NCI-H1694 (cell line): ENCODE measurements at places on chromosomes 5 and 9.

- DNase-seq = no peak
Measured at GRCh38 chr9:113504725-113505590, 41.4 kb downstream of the RGS3 start.

GRCh38 chr5:173472164-173472563 lies 143.9 kb upstream of the STC2 start:
- no peak for DNase-seq

GRCh38 chr9:21252721-21253547 lies 13.1 kb upstream of the IFNA14 start:
- no peak for DNase-seq

DNA sequence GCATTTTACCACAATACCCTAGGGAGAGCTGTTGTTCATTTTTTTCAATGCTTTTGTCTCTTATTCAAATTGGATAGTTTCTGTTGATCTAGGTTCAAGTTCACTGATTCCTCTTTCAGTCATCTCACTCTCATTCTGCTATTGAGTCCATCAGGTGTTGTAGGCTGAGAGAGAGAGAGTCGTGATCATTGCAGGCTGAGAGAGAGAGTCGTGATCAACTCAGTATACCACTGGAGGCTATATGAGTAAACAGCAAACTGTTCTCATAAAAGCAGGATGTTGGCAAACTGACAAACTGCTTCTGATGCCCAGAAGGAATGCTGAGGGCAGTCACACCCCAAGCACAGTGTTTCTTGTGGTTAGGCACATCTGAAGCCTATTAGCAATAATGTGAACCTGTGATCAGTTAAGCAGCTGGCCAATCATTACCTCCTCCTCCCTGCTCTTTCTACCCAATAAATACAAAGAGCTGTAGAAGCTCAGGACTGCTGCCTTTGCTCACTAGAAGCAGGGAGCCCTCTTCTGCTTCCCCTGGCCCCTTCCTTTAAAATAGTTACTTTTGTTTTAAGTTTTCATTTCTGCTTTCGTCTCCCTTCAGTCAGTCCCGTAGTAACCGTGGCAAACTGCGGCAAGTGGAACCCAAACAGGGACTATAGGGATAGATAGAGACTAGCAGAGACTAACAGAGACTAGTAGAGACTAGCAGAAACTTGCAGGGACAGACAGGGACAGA lies 476.1 kb upstream of the ACO1 start:
- no peak for DNase-seq

- no peak for DNase-seq
Measured at GRCh38 chr9:34610434-34611206, 1.3 kb downstream of the RPP25L start.

GRCh38 chr9:135279834-135280393 lies 192.4 kb downstream of the OLFM1 start:
- DNase-seq = no peak

DNA sequence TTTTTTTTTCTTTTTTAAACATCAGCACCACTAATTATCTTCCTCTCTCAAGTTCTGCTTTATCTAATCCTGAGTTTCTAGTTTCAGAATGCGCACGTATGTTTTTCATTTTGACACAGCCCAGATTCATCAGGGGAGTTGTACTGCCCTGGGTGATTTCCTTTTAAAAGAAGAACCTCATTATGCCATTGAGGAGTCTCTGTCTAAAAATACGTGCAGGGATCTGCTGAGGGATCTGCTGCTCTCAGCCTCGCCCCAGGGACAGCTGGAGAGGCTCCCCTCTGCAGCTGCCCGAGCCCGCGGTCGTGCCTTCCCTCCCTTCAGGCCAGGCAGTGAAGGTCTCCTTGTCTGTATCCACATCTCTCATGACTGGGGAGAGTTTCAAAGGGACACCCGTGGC lies 273.1 kb downstream of the ARHGEF28 start:
- no peak for DNase-seq

- no peak for DNase-seq
Measured at GRCh38 chr9:2307480-2307879, 292.3 kb downstream of the SMARCA2 start.

GRCh38 chr5:17167171-17167891 lies 50.1 kb upstream of the BASP1 start:
- DNase-seq = no peak

GRCh38 chr9:136947955-136948510 lies 3.0 kb downstream of the C8G start:
- DNase-seq = no peak

GRCh38 chr9:91163773-91164471 lies 197.8 kb downstream of the AUH start:
- no peak for DNase-seq

DNA sequence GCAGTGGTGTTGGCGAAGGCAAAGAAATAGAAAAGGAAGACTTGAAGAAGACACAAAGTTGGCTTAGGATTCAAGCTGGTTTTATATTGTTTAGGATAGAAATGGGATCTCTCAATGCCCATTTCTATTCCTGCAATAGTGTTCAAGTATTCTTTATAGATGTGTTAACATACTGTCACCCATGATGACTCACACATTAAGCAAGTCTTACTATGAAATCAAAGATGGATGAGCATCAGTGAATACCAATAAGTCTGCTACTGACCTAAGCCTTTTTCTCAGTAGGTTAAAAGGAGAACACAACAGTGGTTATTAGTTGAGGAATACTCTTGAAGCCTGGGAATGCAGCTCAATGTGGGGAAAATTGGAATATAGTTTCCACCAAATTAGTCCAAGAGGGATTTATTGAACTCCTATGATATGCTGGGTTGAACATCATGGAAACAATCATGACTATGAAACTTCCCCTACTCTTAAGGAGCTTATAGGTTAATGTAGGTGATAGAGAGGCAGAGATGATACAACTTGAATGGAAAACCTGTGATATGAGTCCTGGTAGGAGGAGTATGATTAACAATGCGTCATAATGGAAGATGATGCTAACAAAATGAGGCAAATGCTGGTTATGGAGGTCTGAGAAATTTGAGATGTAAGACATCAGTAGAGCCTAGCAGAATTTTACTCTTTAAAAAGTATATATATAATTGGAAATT lies 417.1 kb upstream of the DAP start:
- DNase-seq = no peak

DNA sequence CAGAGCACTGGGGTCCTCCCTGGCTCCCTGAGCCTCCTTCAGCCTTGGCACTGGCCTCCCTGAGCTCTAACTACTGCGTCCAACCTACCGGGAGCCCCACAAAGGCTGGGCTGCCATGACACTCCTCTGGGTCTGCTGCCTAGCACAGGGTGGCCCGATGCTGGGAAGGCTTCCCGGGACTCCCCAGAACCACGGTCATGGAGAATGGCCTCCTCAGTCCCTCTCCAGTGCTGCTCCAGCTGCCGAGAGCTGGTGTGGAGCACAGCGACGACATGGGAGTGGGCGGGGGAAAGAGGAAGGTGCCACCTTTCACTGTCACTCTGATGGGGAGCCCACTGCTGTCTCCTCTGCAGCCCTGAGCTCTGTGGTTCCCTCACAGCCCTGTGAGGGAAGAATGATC lies 61.5 kb upstream of the RNF130 start:
- DNase-seq = no peak

DNA sequence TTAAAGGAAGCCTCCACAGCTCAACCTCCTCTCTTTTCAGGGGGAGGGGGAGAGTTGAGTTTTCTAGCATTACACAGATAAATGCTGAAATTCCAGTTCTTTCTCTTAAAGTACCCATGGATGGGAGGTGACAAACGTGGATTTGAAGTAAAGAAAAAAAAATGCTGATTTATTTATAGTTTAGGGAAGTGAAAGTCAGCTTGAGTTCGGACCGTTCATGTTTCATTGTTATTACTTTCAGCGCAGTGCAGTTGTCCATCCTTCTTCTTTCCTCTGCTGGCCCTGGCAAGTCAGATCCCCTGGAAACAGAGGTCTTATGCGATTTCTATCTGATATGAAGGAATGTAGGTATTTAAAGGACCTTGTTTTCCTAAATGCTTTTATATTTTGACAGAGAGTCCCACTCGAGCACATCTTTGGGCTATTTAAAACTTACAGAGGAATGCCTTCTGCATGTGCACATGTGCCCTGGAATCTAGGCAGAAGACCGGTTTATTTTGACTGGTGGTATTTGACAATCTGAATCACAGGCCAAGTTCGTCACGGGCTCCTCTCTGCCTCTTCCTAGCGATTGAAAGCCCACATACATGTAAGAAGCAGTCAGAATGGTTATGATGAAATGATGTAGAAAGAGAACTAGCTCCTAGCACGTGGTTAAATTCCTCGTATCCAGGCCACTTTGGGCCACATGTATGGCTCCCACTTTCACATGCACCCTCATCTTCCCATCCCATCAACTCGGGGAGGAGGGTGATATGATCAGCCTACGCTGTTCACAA lies 385.2 kb upstream of the KLF4 start:
- no peak for DNase-seq

DNA sequence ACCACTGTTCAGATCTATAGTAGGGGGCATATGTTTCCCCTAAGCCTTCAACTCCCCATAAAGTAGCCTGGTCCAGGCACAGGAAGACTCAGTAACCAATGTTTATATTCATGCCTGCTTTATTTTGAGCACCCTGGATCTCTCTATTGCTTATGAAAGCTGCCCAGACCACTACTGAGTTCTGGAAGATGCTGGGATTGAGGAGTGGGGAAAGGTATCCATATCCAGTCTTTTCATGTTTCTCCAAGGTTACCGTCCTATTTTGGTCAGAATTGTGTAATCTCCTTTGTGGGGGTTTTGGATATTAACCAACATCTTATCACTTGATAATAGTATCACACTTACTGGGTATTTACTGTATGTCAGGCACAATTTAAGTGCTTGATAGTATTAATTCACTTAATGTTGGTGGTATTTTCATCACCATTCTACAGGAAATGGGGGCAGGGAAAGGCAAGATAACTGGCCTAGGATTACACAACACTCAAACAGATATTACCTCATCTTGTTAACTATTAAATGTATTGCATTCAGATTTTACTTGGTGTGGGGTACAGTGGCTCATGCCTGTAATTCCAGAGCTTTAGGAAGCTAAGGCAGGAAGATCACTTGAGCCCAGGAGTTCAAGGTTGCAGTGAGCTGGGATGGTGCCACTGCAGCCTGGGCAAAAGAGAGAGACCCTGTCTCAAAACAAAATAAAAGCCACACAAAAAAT lies 36.3 kb downstream of the RUSC2 start:
- DNase-seq = no peak

GRCh38 chr9:101087426-101087825 lies 58.9 kb downstream of the PLPPR1 start:
- no peak for DNase-seq

- no peak for DNase-seq
Measured at GRCh38 chr9:928363-929042, 48.0 kb upstream of the DMRT3 start.

- no peak for DNase-seq
Measured at GRCh38 chr5:36874465-36874864, 2.1 kb upstream of the NIPBL start.

DNA sequence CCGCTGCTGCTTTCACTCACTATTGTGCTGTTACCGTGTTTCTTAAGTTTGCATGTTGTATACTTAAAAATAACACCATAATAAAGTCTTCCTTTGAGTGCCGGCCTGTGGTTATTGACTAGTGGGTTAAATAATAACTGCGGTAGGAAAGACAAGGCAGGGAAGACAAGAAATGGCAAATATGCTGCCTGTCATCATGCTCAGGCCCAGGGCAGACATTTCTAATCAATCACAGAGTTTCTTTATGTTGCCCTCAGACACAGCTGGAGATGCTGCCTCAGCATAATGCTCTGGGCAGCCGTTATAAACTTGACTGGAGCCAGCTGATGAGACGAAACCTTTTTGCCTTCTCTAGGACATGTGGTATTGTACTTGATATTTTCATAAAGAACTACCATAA lies 215.0 kb downstream of the GAPVD1 start:
- no peak for DNase-seq

- no peak for DNase-seq
Measured at GRCh38 chr5:96257904-96258303, 175.1 kb downstream of the PCSK1 start.

DNA sequence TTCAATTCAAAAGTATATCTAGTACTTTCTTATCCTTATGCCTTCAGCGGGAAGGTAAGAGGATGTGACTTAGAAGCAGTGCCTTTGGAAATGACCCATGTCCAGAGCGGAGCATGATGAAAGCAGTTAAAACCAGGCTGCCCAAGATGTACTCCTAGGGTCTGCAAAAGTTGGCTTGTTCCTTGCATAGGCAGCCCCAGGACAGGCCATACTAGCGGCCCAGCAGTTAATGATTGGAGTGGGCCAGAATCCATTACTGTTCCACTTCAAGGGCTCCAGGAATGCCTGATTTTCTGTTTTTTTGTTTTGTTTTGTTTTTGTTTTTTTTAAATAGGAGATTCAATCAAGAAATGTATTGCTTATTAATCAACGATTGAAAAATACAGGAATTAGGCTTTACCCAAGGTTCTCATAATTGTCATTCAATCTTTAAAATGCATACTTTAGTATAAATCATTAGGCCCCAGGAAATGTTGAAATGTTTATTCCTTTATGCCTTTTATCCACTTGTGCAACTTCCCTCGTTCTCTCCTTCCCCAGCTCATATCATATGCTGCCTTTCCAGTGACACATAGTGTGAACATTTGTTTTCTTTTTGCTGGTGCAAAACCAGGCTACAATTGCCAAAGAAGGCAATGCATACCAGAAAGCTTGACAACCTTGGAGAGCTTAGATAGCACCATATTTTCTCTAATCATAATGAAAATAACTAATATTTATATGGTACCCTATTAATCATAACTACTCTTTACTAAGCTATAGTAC lies 190.8 kb downstream of the ARHGEF28 start:
- no peak for DNase-seq

DNA sequence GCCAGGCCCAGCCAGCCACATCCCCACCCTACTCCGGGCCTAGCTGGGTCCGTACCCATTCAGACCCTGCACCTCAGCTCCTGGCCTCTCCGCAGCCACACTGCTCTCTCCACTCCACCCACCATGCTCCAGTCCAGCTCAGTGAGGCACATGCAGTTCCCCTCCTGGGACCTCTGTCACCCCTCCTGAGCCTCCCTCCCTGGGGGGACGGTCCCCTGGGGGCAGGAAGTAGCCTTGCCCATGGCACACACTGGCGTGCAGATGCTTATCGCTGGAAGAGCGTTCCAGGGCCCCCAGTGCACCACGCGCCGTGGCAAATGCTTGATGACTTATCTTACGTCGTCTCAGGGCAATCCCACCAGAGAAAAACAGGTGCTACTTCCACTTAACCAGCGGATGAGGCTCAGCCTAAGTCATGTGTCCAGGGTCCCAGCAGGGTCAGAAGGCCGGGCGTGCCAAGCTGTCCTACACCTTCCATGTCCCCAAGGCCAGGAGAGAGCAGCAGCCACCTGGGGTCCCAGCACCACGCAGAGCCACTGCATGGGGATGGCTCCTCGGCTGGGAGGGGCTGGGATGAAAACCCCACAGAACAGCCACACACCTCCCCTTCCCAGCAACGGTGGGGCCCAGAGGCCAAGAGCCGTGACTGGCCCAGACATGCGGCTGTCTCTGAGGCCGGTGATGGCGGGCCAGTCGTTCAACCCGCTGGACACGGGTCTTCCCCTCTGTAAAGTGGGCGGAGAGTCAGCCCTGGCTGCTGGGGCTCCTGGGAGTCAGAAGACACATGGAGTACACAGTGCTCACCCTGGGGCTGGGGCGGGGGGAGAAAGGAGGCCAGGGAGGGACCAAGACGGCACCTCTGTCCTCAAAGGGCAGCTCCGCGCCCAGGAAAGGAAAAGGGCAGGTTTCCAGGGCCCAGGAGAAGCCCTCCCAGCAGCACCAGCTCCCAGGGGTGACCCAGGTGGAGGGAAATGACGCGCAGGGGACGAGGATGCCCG lies 2.6 kb upstream of the CCDC187 start:
- no peak for DNase-seq

- DNase-seq = no peak
Measured at GRCh38 chr9:137984520-137985257, 107.1 kb downstream of the CACNA1B start.
